ENCODE measurements at places on chromosomes 12 and 14.

- DNase-seq = no peak
Measured at GRCh38 chr12:58882826-58883225, 37.5 kb downstream of the LRIG3 start.

- no peak for DNase-seq
Measured at GRCh38 chr12:6909421-6910145, 4.8 kb upstream of the ENO2 start.

DNA sequence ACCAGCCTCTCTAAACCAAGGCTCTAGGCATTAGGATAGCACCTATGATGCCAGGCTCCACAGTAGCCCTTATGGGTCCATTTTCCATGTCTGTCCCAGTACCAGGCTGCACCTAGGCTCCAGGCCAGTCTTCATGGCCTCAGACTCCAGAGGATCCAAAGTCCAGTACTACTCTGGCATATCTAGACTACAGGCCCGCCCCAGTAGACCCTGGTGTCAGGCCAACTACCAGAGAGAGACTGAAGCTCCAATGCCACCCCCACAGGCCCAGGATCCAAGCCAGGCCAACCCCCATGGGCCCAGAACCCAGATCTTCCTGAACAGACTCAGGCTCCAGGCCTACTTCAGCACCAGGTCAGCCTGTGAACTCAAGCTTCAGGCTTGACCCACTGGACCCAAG lies 287.0 kb downstream of the KCNC2 start:
- DNase-seq = no peak

DNA sequence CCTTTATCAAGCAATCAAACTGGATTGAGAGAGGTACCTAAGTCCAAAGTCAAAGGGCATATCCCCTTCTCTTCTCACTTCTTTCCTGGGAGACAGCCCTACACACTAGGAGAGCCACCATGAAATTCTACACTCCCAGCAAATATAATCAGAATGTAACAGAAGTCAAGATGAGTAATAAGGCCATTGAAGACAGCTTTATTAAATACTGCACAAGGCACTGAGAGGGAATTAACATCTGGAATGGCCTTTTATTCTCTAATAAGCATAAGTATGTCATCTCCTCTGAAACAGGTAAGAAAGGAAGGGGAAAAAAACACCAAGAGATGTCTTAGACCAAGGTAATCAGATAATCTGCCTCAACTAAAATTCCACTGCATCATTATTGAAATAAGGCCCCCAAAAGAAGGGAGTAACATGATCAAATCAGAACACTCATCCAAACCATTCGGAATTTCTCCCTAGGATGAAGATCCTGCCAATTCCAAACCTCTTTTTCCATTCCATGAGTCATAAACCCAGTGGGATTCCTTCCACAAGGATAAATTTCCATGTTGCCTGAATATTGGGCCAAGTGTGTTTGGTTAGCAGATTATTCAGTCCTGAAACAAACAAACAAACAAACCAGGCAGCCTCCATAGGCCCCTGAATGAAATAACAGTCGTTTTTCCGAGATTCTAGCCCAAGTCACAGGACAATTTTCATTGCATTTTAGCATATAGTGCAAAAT lies 19.9 kb downstream of the SLC35F4 start:
- DNase-seq = no peak

DNA sequence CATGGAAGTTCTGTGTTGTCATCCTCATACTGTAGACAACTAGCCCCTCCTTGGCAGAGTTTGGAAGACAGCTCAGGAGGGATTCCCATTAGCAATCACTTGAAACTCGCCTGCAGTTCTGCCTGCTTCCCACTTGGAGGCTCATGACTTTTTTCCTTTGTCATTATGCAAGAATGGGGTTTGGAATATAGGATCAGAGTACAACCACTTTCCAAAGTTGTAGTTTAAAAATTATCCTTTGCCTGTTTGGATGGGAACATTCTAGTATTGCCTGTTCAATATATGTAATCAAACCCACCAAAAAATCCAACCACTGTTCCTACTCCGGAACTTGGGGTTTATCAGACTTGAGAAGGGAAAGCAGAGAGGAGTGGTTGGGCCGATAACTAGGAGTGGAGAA lies 2.1 kb upstream of the GPD1 start:
- DNase-seq = no peak

DNA sequence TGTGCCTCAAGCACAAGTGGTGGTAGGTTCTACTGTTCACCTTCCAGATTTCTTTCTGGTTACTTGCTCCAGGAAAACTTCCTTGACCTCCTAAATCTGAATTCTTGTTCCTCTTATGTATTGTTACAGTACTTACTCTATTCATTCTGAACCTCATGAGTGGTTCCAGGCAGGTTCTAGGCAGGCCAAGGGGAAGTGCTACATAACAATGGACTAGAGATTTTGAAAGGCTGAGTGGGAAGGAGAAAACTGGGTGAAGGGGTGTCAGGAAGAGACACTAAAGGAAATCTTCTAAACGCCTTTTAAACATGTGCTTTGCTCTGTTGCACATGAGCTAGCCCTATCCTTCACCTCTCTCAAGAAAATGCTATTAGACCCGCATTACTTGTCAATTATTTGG lies 1.6 kb downstream of the YARS2 start:
- DNase-seq = no peak

DNA sequence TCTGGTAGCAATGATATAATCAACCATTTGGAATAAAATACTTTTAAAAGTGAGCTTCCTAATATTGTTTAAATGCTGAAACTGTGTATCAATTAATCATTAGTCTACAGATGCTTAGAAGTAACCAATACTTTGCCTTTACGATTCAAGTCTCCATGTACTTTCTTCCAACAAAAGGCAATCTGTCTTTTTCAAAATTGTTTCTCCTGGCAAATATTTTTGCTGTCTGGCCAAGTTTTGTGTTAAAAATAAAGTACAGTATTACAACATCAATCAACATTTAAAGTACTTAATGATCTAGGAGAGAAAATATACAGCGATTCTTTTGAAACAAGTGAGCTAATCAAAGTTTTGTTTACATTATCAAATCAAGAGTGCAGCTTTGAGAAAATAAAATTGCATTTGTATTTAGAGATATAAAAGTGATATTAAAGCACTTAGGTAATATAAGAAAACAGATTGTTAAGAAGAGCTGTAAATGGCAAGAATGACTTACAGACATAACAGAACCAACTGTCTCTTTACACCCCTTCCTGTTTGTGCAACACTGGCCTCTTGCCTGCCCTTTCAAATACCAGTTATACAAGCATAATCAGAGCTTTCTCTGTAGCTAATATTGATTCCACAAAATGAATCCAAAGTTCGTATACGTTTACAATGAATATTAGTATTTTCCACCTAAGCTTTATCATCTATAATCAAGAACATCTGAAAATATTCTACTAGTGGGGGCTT lies 38.2 kb upstream of the FBLN5 start:
- no peak for DNase-seq

Data from NCI-H524 (cell line).